ENCODE measurements at places on chromosomes 2 and 18. TPM values are rescaled to one million over a fixed set of nuclear protein-coding genes. Genes with fewer than 3 reads are reported as not detected.

GRCh38 chr2:207760453-207760852 lies 9.3 kb downstream of the FZD5 start:
- DNase-seq, result no peak

DNA sequence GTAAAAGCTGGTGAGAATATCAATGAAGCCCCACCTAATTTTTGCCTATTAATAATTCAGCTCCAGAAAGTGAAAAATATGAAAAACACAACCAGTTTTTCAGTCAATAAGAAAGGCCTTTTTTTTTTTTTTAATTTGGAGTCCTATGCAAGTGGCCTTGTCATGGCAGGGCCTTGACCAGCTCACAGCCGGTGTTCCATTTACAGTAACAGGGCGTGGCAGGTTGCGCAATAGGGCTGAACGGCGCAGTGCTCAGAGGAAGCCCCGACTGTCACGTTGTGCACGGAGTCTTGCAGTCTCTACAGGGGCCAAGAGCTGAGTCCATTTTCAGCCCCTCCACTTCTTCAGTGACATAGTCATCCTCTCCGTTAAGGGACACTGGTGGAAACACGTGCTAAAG lies 184.1 kb upstream of the FN1 start:
- DNase-seq, result peak; percentile 21

DNA sequence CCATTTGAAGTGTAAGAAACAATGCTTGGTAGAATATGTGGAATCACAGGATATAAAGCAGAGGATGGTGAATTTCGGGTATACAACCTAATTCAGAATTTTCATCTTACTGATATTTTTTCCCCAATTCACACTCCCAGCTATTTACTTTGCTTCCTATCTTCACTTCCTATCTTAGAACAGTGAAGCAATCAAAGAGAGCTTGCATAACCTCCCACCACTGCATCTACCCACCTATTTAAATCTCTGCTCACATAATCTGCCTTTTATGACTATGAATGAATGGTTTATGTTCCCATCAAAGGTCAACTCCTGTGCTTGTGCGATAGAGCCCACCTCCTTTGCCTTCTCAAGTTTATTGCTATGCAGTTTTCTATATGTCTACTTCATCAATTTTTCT lies 3.3 kb downstream of the RMDN2 start:
- DNase-seq, result no peak

DNA sequence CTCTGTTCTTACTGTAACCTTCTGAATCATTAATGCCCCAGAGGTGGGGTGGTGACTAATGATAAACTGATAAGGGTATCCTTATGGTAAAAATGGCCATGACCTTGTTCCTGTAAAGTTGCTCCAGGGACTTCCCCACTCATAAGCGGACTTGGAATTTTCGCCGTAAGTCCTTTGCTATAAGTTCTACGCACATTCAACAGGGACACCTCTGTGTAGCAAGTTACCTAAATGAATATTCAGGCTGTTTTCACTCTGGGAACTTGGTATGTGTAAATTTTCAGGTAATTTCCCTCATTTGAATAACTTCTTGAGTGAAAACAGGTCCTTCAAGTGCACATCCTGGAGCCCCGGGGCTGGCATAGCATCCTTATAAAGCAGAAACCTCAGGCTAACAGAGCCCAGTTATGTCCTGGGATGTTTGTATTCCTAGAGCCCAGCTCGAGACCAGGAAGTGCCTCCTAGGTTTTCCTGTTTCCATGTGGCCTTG lies 9.4 kb upstream of the AGFG1 start:
- no peak for DNase-seq

DNA sequence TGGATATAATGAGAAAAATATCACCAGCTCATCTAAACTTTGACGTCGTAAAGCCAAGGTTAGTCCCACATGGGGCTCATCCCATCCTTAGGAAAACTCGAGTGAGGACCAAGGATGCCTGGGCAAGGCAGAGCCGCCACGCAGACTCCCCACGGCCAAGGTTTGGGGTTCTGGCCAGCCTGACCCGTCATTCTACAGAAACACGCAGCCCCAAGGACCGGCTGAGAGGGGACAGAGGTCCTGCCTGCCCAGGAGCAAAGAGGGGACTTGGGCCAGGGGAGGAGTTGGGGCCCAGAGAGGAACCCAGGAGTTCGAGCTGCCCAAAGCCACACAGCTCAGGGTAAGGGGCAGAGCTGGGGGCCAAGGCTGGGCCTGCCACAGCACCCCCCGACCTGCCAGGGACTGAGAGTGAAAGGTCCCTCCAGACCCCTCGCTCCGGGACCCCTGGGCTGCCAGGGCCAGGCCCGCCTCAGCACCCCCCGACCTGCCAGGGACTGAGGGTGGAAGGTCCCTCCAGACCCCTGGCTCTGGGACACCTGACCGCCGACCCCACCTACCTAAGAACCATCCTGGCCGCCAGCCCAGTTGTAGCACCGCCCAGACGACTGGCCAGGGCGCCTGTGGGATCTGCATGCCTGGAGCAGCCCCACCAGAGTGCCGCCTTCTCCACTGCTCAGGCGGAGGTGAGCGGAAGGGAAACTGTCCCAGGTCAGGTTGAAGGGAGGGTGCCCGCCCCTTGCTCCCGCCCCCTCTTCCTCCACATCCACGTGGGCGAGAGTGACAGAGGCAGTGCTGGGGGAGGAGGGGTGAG lies at the start of gene PDCD1:
Gene PDCD1 (minus strand): TSS at position 689 of the 811 bp plus-strand sequence. CDS start 56 bp downstream, at position 633.
- DNase-seq, result peak; percentile 83

INPP1 gene
- 22.8 TPM for total RNA-seq

- DNase-seq, result no peak
Measured at GRCh38 chr2:9211496-9211895, 4.9 kb downstream of the ASAP2 start.

- no peak for DNase-seq
Measured at GRCh38 chr18:77433076-77433475, 183.4 kb downstream of the GALR1 start.

VIL1 gene
- total RNA-seq, result 0.29 TPM

DNA sequence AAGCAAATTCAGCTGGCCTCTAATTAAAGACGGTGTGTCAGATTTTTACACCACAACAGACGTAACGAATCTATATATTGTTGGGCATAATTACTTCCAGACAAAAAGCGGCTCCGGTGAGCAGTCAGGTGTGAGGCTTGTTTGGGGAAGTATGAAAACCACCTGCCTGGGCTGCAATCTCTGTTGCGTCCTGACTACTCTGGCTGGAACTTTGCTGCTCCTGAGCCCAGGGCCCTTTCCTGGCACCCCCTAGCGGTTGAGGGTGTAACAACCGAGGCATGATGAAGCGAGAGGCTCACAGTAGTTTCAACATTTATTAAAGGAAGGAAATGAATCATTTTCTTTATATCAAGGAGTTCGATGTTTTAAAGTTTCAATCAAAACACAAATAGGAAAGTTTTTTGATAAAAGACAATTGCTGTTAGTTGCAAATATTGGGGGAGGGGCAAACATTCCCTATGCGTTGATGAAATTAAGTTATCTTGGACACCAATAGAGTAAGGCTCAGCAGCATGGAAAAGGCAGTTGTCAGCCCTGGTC lies 10.6 kb upstream of the ITGB6 start:
- DNase-seq, result peak; percentile 79

GRCh38 chr18:48785736-48786454 lies 164.9 kb downstream of the SMAD7 start:
- DNase-seq, result no peak

- DNase-seq, result no peak
Measured at GRCh38 chr18:68638613-68639012, 76.3 kb downstream of the TMX3 start.

DNA sequence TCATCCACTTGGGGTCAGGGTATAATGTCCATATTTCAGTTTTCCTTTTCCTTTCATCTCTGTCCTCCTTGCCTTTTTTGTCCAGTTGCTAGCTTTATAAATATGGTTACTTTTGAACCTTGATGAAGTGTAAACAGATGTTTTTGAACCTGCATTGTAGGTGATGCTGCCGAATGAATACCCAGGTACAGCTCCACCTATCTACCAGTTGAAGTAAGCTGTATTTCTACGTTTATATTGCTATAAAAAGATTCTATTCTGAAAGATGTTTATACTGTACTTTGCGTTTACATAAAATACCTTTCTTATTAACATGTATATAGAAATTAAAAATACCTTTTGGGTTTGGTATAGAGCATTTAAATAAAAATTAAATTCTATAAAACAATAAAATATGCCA lies 2.2 kb downstream of the IMPACT start:
- DNase-seq, result no peak

PGAP1 gene
- total RNA-seq, result 4.2 TPM

TWIST2 gene
- total RNA-seq, result 22.8 TPM

DNA sequence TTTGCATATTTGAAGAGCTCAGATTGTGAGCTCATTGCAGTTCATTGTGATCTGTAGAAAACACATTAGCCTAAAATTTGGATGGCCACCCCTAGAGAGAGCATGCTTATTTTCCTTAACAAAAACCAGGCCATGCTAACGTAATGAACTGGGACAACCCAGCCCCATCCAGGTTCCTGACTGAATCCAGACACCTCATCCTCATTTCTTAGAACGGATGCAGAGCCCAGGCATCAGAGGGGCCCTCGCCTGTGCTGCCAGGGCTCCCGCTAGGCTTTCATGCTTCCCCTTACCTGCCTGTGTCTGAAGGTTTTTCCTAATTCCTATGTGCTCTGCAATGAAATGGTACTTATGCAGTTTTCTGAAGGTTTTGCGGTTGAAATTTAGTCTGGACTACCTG lies 171.1 kb downstream of the CCDC102B start:
- no peak for DNase-seq

FECH gene
- total RNA-seq, result 27.2 TPM

GRCh38 chr2:148615381-148615841 lies 29.1 kb upstream of the EPC2 start:
- no peak for DNase-seq

- no peak for DNase-seq
Measured at GRCh38 chr2:69387770-69388481, 899 bp upstream of the GFPT1 start.

DNA sequence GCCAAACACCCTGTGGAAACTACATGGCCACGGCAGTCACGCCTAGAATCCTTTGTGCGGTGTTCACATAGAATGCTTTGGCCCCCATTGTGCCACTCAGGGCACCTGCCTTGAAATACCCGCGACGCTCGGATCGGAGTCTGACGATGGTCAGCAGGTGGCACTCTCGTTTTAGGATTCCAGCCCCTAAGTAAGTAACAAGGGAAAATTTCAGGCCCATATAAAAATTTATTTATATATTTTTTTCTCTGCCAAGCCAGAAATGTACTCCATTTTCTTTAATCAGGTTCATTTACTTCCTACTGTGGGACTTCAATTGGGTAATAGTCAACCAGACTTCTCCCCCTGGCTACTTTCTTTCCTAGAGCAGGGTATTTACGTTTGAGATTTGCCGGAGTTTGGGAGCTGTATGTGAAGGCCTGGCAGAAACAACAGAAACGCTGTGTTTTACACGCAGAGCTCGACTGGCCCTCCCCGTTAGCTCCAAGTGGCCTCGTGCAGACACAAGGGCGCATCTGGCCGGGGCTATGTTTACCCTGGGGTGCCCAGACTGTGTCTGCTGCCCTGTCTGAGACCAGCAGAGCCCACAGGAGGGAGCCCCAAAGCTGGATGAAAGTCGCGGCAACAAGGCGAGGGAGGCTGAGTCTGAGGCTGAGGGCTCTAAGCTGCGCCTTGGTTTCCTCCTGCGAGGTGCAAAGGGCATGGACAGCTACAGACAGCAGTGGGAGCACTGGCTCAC lies 41.6 kb downstream of the LRRC30 start:
- DNase-seq, result peak; percentile 59

All from upper lobe of left lung (tissue), 6 donors.